Adipocyte (in vitro differentiated cells): ENCODE measurements at places on chromosomes 4 and X.
A peak's percentile ranks its signal among the peaks of the same experiment; 100 is the strongest.

GRCh38 chr4:169070071-169070894, 60.2 kb upstream of the CBR4 start:
- peak; percentile 95 for DNase-seq

GRCh38 chrX:69968950-69969349, 80.8 kb downstream of the AWAT2 start:
- no peak for DNase-seq

- DNase-seq, result no peak
Observed at GRCh38 chrX:148580016-148580415, 79.6 kb downstream of the AFF2 start.

GRCh38 chr4:41134581-41134980, 79.8 kb downstream of the APBB2 start:
- peak; percentile 39 for DNase-seq

DNA sequence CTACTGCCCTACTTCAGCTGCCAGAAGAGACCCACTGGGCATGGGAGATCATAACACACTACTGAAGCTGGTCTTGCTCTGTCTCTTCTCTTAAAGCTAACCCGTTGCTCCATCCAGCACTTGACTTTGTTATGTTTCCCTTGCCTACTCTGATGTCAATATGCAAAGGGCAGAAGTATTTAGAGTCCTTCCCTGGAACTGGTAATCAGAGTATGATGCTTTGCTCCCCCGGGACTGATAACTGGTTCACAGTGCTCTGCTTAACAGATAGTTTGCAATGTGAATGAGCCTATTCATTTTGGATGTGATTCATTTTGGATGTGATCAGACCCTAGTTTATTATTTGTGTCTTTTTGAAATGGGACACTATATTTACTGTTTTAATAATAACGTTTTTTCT, 12.3 kb upstream of the UCP1 start:
- no peak for DNase-seq

DNA sequence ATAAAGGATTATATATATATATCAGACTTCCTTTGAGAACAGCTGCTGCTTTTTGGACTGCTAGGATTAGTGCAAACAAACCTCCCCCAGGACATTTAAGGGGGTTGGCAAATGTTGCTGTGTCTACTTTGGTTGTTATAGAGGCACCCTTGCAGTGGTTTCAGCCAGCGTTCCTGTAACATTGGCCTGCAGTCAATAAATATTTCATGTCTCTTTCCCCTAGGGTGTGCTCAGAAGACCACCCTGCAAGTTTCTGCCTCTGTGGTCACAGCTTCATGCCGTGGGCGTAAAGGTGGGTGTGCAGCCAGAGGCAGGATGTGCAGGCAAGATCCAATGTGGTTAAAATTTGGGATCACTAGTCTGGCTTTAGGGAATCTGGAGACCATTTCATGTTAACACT, 28.9 kb downstream of the FGF5 start:
- no peak for DNase-seq

DNA sequence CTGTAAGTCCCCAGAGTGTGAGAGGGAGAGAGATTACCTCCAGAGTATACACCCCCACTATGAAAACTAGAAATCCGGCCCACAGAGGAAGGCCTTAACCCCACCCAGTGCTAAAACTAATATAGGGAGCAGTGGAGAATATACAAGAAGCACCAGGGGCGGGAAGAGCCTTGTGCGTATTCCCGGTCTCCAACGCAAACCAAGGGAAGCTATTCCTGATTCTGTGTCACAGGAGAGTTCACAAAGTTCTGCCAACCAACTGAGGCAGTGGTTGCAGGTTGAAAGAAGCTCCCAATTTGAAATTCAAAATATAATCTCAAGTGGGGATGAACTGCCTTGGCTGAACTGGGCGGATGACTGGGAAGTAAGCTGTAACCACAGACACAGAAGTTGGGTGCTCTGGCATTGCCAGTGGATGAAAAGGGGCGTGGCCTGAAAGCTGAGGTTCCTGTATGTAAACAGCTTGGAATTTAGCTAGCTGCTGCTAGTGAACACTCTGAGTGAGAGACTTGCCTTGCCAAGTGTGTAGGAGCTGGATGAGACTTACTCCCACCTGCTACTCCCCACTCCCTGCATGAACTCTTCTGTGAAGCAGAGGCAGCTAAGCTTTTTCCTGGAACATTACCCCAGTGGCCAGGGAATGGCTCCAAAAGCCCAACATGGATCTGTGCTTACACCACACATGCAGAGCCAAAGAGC, 32.7 kb downstream of the ELF2 start:
- peak; percentile 49 for DNase-seq

- no peak for DNase-seq
Observed at GRCh38 chr4:140672416-140672815, 83.8 kb downstream of the TBC1D9 start.

DNA sequence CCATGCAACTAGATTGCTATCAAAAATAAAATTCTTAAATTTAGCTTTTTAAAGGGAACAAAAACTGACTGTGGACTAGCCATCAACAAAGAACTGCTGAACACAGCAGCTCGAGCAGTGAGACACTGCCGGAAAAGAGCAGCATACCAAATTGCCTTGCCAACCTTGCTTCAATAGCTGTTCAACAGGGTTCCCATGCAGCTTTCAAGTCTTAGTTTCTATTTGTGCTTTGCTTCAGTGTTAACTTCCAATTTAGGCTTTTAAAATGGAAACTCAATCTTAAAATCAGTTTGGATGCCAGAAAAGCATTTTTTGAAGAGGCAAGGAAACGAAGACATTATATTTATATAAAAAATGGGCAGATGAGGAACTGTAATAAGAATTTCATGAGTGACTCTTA, 463.4 kb upstream of the MAGEB18 start:
- no peak for DNase-seq

- DNase-seq, result no peak
Observed at GRCh38 chr4:121454251-121454979, 73.6 kb upstream of the QRFPR start.

- no peak for DNase-seq
Observed at GRCh38 chr4:161496-162284, 37.4 kb downstream of the ZNF718 start.

DNA sequence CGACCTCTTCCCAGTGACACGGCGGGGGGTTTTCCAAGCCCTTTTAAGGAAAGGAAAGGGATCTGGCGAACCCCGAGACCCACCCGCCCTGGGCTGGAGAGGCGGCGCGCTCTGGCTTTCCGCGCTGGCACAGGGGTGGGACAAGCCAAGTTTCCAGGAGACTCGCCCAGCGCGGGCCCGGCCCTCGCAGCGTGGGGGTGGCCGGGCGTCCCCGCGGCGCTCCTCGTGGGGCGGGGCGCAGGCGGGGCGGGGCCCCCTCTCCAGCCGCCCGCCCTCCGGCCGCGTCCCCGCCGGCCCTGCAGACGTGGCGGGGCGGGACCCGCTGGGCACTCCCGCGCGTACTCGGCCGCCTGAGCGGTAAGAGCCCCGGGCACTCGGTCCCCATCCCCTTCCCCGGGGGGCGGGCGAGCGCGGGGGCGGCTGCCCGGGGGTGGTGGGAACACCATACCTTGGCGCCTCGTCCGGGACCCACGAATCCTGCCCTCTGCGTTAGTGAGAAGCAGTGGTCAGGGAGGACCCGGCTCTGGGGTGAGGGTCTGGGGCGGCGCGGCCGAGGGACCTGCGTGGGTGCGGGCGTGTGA, at the start of gene FAM114A1:
Gene FAM114A1 (plus strand): TSS at position 329 of the 581 bp plus-strand sequence. CDS start 10,273 bp downstream, outside the sequence.
- peak; percentile 95 for DNase-seq

- DNase-seq, result no peak
Observed at GRCh38 chrX:40179283-40179682, 81.5 kb upstream of the BCOR start.

- DNase-seq, result no peak
Observed at GRCh38 chrX:39176105-39176504, 374.8 kb downstream of the MID1IP1 start.

GRCh38 chrX:113954297-113954696, 629.6 kb upstream of the HTR2C start:
- DNase-seq, result no peak

DNA sequence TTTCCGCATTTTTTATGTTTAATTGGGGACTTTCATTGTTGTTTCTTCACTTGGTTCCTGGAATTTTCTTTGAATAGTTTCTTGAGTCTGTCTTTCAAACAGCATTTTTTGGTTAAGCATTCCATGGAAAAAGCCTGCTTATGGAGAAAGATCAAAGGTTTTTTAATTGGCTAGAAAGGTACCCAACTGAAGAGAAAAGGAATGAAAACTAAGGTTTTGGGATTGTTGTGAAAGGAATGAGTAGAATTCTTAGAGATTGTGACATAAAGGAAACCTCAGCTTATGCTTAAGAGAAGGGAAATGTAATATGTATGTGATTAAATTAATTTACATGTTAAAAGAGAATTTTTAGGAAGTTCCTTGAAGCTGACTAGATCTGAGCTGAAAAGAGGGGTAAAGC, 82.8 kb downstream of the CCKAR start:
- peak; percentile 34 for DNase-seq

GRCh38 chr4:159237975-159238374, 135.1 kb downstream of the RAPGEF2 start:
- no peak for DNase-seq

DNA sequence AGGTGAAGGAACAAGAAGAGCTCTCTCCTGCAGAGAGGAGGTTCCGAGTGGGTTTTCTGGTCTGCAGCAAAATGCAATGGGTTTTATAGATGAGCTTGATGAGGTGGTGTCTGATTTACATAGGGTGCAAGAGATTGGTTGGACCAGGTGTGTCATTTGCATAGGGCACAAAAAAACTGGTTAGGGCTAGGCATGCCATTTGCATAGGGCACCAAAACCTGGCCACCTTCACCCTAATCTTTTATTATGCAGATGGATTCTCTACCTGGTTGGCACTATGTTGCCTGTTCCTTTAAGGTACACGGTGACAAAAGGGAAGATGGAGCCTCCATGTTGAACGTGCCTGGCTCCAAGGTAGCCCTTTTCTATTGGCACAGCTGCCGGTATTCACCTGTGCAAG, 94.5 kb upstream of the PRKX start:
- DNase-seq, result no peak

DNA sequence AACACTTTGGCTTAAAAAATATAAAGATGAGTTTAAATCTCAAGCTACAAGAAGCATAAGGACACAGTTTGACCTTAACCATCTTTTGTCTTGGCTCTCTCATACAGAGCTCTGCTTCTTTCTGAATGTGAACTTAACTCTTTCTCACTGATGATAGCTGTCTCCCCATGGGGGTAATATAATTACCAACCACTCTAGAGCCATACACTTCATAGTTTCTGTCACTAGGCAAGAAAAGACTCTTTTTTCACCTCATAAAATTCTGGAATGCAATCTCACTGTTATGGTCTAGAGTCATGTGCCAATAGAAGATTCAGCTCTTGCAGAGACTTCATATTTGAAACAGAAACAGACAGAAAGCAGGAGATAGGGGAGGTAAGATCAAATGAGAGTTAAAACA, 481.7 kb upstream of the AGA start:
- DNase-seq, result no peak

GRCh38 chrX:82711457-82711856, 796.6 kb upstream of the POU3F4 start:
- DNase-seq, result no peak

DNA sequence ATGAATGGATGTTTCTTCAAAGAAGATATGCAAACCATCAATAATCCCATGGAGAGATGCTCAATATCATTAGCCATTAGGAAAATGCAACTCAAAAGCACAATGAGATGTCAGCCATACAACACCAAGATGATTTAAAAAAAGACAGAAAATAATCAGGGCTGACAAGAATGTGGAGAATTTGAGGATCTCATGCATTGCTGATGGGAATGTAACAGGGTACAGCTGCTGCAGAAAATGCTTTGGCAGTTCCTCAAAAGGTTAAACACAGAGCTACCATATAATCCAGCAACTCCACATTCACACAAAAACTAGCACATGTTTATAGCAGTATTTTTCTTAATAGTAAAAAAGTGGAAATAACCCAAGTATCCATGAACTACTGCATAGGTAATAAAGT, 110.5 kb upstream of the ZNF518B start:
- no peak for DNase-seq

DNA sequence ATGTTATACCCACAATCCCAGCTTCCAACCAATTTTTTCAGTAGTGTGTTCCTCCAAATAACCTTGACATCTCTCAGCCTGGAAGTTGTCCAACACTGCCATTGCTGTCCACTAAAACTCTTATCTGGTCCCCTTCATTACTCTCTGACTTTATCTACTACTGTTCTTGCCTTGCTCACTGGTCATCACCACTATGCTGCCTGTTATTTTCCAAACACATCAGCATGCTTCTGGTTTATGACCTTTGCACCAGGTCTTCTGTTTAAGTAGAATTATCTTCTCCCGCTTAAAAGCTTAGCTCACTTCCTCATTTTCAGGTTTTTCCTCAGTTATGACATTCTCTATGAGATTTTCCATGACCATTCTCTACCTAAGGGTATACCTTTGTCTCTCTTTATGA, 5.5 kb downstream of the ELMOD2 start:
- no peak for DNase-seq

DNA sequence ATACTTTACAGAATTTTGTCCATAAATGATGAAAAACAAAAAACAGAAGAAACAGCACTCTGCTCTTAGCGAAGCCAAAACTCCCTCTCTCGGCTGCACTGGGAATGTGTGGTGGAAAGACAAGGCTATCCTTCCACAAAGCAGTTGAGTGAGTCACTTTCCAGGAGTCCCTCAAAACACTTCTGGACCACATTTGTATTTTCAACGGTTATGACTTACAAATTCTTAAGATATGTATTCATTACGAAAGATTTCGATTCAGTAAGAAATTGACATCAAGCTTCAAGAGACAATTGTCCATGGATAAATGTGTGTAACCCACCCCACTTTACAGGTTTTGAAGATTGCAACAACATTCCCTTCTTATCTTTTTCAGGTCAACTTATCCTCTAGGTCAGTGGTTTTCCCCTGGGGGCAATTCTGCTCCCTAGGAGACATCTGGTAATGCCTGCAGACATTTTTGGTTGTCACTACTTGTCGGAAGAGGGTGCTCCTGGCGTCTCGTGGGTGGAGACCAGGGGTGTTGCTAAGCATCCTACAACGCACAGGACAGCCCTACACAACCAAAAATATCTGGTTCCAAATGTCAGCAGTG, 66.7 kb upstream of the MTNR1A start:
- peak; percentile 92 for DNase-seq

DNA sequence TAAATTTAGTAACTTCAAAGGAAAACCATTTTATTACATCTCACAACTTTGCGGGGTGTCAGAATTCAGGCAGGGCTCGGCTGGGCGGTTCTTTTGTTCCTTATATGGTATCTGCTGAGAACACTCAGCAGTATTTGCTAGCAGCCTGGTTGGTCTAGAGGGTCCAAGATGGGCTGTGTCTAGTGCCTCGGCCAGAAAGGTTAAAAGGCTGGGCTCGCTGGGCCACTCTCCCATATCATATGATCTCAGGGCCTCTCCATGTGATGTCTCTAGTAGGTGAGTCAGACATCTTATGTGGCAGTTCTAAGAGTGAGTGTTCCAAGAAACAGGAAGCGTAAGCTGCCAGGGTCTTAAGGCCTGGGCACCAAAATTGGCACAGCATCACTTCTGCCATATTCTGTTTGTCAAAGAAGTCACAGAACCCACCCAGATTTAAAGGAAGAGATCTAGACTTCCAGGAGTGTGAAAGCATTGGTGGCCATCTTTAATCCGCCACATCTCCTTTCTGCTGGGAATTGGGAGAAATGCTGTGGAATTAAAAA, 100.9 kb upstream of the ATP6AP2 start:
- no peak for DNase-seq

- DNase-seq, result peak; percentile 27
Observed at GRCh38 chr4:71338846-71339593, at the start of gene SLC4A4. Gene SLC4A4, plus strand, starts transcription at chr4:71339020.
